ENCODE measurements at places on chromosomes 4 and X. TPM values are rescaled to one million over a fixed set of nuclear protein-coding genes. Genes with fewer than 3 reads are reported as not detected.

The COX7B gene
- total RNA-seq: 168 TPM

The SLC2A9 gene
- 3.2 TPM for total RNA-seq

The TRIM2 gene
- 5.7 TPM for total RNA-seq

The TRMT44 gene
- total RNA-seq: 28.0 TPM

The ARHGAP36 gene
- under 0.01 TPM for total RNA-seq

The PDCL2 gene
- total RNA-seq: not detected

DNA sequence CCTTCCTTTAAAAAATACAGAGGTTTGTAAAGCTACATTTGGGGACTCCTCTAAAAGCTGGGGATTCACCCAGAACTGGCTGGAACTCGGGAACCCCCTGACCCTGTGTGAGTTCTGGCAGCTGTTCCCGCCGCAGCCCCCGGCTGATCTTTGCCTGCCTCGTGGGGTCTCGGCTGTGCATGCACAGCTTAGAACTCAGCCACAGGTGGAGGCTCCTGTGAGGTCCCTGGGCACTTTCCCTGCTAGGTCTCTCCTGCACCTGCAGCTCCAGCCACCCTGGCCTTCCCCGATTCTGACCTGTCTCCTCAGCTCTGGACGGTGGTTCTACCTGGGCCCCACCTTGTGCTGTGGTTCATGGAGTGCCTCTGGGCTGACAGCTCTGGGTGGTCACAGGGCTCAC is 48.6 kb upstream of the HGFAC start:
- no peak for DNase-seq

DNA sequence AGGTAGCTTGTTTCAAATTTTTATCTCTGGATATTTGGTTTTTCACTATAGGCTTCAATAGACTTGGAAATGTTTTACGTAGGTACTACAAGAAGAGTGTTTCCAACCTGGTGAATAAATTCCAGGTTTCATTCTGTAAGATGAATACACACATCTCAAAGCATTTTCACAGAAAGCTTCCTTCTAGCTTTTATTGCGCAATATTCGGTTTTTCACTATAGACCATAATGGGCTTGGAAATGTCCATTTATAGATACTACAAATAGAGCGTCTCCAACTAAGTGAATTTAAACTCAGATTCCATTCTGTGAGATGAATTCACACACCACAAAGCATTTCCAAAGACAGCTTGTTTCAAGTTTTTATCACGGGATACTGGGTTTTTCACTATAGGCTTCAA is 857.7 kb upstream of the HS3ST1 start:
- DNase-seq: no peak

- DNase-seq: no peak
These were observed 198.4 kb downstream of the NR3C2 start for GRCh38 chr4:148243837-148244236.

GRCh38 chrX:145729635-145730034 is 88.0 kb upstream of the SLITRK2 start:
- DNase-seq: no peak

GRCh38 chr4:145290955-145291354 is 110.6 kb upstream of the OTUD4 start:
- DNase-seq: no peak

- no peak for DNase-seq
These were observed 180.0 kb downstream of the AFAP1 start for GRCh38 chr4:7759635-7760034.

DNA sequence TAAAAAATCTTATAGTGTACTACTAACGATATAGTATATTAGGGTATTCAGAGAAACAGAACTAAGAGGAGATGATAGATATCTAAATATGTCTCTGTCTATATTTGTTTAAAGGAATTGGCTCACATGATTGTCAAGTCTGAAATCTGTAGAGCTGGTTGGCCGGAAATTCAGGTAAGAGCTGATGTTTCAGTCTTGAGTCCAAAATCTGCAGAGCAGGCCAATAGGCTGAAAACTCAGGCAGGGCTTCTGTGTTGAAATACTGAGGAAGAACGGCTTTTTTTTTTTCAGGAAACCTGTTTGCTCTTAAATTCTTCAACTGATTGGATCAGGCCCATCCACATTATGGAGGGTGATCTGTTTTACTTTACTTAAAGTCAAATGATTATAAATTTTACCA is 31.7 kb downstream of the PGRMC2 start:
- no peak for DNase-seq

GRCh38 chr4:115370012-115370411 is 256.6 kb upstream of the NDST4 start:
- no peak for DNase-seq

DNA sequence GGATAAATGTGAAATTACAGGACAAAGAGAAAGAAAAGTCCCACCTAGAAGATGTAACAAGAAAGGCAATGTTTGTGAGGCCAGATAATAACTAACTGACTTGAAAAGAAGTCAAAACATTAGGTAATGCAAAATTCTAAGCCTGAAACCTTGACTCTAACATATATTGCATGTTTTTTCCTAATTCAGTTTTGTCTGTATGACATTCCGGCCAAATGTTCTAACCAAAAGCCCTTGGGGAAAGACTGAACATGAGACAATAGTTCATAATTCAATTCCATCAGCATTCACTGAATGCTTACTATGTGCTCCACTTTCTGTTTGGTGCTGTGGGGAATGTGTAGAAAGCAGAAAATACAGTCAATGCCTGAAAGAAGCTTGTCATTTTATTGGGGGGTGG is 84.8 kb upstream of the PLAC1 start:
- no peak for DNase-seq
